ENCODE measurements at places on chromosomes 3 and 15.

DNA sequence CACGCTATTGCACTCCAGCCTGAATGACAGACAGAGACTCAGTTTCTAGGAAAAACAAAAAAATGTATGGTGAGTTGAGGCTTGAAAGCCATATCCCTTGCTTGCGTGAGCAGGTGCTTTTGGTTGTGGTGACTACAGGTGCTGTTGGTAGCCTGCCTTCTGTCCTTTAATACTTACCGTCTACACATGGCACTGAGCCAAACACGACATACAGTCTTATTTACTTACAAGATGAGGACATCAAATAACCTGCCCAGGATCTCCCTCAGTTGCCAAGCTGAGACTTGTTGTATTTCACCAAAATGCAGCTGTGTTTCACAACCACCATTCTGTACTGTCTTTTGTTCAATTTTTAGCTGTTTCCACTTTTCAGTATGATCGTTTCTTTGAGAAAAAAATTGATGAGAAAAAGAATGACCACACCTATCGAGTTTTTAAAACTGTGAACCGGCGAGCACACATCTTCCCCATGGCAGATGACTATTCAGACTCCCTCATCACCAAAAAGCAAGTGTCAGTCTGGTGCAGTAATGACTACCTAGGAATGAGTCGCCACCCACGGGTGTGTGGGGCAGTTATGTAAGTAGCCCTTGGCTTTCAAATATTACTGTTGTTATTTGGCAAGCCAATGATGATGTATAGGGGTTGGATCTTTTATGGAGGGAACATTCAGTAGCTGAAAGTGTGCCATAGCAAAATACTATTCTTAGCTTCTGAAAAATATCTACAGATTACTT lies 6.5 kb downstream of the ALAS1 start:
- DNase-seq: no peak

DNA sequence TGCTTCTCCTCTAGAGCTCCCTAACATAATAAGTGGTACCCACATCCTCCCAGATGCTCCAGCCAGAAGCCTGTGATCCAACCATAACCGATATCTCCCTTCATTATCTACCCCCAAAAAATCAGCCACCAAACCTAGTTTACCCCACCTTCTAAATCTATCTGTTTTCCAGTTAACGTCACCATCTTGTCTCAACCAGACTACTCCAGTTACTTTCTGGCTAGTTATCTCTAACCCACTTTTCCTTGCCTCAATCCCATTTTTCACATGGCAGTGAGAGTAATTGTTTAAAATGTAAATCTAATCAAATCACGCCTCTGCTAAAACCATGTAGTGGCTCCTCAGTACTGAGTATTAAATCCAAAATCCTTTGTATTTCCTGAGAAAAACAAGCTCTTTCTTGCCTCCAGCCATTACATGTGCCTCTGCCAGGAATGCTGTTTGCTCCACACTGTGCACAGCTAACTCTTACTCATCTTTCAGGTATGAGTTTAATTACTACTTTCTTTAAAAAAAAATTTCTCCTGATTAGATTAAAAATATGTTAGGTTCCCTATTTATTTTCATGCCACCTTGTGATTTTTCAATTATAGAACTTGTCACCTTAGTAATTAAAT lies 15.4 kb downstream of the CCDC54 start:
- no peak for DNase-seq

GRCh38 chr3:177466074-177466473 lies 268.8 kb upstream of the TBL1XR1 start:
- DNase-seq: no peak

DNA sequence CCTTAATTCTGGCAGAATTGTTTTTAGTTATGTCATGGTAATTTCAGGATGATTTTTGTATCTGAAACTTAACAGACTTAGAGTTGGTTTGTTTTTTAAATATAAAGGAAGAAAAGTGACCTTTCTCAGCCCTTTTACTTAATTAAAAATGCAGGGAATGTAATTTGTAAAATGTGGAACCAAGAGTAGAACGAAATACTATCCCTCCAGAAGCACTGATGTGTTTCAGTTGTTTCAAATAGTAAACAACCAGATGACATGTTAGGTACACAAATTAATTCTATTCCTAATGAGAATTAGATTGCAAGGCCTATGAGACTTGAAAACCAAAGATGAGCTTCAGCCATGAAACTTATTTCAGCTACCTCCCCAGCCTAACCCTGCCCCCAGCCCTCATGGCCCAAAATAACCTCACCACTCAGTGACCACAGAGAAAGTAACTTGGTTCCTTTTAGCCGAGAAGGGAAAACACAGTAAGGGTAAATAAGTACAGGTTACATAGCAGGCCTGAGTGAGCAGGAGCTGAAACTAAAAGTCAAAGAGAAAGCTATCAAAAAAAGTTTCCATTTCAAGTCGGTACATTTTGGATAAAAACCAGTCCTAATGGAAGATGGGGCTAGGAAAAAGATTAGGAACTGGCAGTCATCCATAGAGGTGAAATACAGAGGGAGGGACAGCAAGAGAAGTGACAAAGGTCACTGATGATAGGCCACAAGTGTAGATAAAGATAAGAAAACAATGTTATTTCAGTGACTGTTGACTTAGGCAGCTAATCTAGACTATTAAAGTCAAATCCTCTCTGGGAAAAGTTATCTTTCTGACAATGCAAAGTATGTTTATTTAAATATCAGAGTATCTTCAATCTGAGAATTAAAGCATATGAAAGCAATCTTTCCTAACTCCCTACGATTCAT lies 23.2 kb downstream of the SENP8 start:
- peak; percentile 35 for DNase-seq

DNA sequence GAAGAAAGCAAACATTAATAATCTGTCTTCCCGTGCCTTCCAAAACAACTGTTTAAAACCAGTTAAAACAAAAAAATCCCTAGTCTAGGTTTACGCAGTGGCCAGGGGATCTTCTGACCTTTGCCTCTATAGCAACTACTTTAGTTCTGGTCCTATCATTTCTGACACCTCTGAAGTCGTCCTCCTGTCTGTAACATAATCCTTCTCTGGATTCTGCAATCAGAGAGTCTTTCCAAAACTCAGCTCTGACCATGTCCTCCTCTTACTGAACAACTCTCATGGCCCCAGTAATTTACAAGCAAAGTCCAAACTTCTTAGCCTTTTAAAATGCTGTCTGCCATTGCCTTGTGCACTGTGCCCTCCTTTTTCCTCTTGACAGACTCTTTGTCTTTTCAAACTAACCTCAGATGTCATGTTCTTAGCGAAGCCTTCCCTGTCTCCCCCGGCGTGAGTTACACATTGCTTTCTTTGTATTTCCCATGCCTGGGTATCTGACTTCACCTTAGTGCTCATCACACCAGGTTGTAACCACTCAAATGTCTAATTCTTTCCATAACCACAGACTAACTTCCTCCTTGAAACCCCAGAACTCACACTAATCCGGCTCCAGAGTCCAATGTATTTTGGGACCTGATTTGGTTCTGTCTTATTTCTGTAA lies 105.2 kb upstream of the BNIP2 start:
- no peak for DNase-seq

GRCh38 chr3:173893066-173893465 lies 495.5 kb downstream of the NLGN1 start:
- no peak for DNase-seq

DNA sequence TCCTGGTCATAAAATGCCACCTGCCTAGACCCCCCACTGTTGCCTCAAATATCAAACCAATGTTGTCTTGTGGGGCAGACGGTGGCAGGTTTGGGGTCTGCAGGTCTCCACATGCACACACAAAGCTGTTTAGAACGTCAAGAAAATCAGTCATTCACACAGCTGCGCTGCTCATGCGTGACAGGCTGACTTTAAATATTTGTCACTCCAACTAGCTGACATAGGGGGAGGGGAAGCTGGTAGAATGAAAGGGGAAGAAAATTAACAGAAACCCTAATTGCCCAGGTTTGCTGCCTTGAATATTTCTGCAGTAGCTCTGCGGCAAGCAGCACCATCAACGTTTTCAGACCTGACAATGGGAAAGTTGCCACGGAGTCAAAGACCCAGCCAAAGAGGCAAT lies 201.8 kb downstream of the ABHD5 start:
- DNase-seq: no peak

DNA sequence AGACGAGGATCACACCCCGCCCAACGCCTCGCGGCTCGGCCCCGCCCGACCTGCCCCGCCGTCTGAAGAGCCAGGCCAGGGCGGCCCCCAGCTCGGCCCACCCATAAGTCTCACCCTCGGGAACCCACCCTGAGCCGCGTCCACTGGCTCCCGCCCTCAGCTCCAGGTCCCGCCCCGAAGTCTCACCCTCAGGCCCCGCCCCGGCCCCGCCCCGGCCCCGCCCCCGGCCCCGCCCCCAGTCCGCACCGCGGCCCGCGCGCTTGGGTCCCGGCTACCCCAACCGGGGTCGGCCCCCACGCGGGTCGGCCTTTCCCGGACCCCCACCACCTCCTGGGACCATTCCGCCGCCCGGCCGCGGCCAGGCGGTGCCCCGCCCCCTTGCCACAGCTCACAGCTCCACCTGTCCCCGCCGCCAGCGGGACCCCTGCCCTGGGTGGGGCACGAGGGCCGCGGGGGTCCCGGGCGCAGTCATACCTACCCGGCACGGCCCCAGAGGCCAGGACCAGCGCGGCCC lies 489 bp downstream of the CSPG5 start:
- DNase-seq: peak; percentile 22

GRCh38 chr3:51375136-51375535 lies 10.0 kb upstream of the MANF start:
- no peak for DNase-seq

- no peak for DNase-seq
Measured at GRCh38 chr3:183255348-183255730, 2.3 kb downstream of the B3GNT5 start.

DNA sequence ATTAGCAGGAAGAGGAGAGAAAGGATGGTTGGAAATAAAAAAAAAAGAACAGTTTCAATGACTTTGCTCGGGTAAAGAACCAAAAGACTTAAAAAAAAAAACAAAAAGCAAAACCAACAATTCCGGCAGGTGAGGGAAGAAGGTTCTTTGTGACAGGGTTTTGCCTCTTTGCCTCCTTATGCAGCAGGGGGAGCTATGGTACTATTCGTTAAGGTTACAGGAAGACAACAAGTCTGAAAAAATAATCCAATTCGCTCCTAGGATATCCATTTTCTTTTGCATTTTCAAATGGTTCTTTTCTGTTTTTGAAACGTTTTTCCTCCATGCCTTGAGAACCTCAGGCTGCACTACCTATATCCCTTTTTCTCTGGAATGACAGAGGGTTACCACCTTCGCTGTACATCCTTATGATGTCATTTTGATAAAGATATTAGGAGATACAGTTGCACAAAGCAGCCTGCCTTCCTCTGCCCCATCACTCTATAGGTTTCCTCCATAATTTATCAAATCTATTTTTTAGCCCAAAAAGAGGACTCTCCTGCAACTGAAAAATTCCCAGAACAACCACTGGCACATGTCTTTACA lies 55.0 kb downstream of the CFAP20DC start:
- peak; percentile 61 for DNase-seq

- DNase-seq: no peak
Measured at GRCh38 chr3:143236226-143236964, 116.8 kb downstream of the CHST2 start.

DNA sequence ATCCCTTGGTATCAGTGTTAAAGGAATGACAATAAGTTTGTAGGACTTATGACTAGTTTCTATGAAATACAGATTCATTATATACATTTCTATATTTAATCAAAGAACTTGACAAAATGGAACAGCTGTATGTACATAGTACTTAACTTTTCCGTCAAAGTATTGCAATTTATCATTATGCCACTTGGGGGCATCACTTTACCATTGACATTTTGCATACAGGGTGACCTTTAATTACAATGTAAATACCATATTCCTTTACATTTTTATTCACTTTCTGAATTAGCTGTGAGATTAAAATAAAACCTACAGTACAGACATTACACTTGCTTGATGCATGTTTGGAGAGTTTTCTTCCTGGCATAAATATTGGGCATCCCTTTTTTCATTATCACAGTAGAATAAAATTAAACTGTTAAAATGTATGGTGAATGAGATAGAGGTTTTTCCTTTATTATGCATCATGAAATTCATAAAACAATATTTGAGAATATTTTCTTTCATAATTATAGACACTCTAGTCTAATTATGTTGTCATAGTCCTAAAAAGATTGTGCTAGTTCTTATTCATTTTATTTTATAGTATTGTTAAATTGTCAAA lies 6.9 kb downstream of the NEK11 start:
- peak; percentile 10 for DNase-seq

DNA sequence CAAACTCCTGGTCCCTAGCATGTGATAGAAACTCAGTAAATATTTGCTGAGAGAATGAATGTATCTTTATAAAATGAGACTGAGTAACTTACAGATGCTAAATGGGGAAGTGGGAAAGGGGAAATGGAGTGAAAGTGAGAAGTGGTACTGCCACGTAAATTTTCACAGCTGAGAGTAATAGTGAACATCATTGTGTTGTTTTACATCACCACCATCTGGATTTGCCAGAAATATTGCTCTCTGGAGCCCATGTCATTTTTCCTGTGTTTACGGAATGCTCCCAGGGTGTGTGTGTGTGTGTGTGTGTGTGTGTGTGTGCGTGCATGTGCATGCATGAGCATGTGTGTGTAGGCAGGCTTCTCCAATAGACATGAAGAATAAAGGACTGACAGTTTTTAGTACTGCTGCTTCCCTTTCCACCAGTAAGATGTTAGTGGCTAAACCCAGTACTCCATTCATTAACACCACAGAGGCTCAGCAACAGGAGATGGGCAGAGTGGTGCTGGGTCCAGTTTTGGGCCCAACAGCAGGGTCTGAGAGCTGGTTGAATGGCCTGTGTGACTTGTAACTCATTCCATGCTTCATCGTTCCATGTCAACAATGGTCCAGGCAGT lies 57.3 kb downstream of the DIPK2A start:
- no peak for DNase-seq

DNA sequence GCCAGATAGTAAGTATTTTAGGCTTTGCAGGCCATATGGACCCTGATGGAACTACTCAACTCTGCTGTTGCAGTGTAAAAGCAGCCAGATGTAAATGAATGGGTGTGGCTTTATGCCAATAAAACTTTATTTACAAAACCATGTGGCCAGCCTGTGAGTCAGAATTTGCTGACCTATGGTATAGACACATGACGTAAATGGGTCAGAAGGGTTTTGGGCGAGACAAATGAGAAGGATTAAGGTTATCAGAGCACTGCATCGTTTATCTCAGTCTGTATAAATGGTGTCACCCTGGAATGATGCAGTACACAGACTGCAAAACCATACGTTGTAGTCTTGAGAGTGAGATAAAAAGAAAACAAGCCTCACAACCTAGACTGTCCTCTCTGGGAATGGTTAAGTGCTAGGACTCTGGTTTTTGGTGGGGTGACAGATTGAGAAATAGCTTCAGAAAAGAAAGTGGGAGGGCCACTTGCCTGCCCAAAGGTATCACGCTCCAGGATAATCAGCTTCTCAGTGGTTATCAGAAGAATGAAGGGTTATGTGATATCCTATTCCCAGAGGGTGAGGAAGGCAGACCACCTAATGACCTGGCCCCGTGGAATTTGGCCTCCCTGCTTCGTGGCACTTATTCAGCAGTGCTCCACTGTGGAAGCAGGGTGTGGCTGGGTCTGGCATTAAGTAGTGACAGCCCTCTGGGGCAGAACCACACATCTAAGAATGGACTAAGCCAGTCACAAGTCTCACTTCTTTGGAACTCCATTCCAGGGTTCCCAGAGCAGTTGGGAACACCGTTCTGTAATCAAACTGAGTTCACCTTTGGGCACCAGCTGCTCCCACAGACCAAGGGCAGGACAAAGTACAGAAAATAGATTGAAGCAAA lies 46.1 kb downstream of the ABHD5 start:
- no peak for DNase-seq

Measured in T-helper 2 cell (primary cell).